ENCODE measurements at places on chromosomes 3 and 15.

DNA sequence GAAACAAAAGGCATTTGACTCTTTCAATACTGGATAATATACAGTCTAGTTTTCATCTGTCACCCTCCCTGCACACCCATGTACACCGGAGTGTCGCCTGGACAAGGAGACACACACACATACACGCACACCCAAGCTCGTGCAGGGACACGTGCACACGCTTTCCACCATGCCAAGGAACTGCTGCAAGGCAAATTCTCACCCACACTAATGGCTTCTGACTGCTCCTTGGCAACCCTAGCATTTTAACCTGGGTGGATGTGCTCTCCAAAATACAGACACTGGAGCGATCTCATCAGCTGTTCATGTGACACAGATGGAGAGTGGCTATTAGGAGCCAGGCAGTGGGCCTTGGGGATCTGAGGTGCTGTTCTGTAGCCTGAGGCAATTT lies 61.6 kb downstream of the MEIS2 start:
- no peak for DNase-seq

DNA sequence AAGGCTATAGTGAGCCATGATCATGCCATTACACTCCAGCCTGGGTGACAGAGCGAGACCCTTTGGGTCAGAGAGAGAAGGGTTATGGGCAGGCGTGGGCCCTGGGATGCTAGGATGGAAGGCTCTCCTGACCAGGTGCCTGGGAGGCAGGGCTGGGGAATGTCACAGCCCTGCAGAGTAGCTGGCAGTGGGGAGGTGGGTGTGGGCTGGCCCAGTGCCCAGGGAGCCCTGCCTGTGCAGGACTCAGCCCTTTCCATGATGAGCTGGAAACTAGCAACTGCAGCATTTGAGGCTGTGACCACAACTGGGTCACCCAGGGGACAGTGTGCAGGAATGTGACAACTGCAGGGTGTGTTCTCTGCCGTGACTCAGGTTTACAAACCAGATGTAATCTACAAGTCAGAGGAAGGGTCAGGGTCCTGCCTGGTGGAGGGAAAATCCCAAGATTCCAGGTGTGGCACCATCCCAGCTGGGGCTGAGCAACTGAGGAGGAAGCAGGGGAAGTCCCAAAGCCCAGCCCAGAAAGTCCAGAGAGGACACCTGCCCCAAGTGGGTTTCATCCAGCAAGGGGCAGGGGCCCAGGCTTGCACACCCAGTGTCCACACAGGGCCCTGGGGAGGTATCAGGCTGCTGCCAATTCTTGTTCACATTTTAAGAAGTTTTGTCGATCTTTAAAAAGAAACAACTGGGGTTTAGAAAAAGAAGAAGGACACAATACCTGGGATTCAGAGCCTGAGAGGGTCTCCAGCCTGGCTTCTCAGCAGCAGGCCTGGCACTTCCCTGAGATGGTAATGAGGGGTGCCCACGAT lies 45.5 kb downstream of the SLC28A1 start:
- DNase-seq, result no peak

GRCh38 chr3:64290864-64291263 lies 65.6 kb upstream of the PRICKLE2 start:
- DNase-seq, result no peak

- no peak for DNase-seq
Measured at GRCh38 chr3:100047455-100048141, 66.7 kb downstream of the FILIP1L start.

DNA sequence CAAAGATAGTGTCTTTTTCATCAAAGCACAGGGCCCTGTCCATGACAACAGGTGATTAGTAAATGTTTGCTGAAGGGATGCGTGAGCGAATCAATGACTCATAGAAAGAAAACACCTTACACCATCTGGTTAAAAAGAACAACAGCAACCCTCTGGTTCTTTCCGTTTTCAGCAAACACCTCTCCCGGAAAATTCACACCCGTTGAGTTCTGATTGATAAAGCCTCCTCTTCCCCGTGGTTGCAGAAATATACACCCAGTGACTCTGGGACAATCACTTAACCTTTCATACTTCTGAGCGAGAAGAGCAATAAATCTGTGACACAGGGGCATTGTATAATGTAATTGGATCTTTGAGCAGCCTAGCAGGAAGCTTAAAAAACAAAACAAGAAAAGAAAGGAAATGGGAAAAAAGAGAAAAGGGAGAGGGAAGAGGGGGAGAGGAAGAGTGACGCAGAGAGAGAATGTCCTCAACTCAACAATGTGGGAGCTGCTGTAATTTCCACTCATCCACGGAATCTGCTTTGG lies 37.6 kb downstream of the ADAMTS9 start:
- no peak for DNase-seq

DNA sequence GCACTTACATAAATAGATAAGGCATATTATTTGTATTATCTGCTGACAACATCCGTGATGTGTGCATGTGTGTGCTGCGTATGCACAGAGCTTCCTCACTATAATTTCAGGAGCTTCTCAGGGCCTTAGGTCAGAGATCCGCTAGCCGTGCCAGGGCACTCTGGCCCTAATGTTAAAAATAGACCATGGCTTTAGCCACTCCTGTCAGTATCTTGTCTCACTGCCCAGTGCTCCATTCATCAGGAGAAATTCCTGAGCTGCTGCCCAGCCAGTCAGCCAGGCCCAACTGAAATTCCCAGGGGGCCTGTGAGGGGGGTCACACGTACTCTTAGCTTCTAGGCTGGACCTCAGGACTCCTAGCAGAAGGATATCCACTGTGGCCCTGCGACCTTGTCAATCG lies 70.0 kb upstream of the ABHD2 start:
- no peak for DNase-seq

DNA sequence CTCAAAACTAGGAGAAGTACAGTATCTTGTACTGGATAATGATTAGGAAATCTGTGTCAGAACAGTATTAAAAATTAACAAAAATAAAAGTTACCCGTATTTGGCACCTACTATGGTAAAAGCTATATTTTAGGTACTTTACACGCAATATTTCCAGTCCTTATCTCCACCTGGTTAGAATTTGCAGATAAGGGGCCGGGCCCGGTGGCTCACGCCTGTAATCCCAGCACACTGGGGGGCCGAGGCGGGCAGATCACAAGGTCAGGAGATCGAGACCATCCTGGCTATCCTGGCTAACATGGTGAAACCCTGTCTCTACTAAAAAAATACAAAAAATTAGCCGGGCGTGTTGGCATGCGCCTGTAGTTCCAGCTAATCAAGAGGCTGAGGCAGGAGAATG lies 28.4 kb downstream of the MKRN2OS start:
- DNase-seq, result no peak

DNA sequence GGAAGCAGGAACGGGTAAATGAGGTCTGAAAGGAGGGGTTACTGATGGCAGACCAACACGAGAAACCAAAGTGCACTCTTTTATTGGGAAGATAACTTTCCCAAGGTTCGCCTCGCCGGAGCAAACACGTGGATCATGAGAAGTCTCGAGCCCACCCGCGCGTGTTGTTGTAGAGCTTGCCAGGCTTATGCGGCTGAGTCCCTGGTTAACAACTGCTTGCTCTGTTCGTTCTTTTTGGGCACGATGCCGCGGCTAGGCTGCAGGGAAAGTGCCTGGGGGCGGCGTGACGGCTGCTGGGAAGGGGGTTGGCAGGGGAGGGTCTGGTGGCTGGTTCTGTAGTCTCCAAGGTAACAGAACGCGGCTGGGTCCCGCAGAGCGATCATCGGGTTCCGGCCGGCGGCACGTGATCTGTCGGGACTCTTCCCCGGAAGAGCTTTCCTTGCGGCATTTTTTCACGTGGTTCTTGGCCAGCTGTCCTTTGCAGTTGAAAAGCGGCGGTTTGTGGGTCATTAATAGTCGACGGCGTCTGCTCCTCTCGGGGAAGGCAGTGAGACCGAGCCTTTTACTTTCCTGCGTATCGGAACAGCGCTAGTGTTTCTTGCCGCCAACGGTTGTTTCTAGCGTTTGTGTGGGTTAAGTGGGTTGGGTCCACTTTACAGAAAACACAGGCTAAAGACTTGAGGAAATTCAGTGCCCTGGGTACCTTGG lies 1.5 kb downstream of the MGA start:
- DNase-seq, result peak; percentile 43

GRCh38 chr15:90513448-90513847 lies 16.3 kb upstream of the CRTC3 start:
- DNase-seq, result no peak

- no peak for DNase-seq
Measured at GRCh38 chr3:90062631-90063200, 955.3 kb downstream of the EPHA3 start.
